ENCODE measurements at places on chromosomes 11 and 22.

DNA sequence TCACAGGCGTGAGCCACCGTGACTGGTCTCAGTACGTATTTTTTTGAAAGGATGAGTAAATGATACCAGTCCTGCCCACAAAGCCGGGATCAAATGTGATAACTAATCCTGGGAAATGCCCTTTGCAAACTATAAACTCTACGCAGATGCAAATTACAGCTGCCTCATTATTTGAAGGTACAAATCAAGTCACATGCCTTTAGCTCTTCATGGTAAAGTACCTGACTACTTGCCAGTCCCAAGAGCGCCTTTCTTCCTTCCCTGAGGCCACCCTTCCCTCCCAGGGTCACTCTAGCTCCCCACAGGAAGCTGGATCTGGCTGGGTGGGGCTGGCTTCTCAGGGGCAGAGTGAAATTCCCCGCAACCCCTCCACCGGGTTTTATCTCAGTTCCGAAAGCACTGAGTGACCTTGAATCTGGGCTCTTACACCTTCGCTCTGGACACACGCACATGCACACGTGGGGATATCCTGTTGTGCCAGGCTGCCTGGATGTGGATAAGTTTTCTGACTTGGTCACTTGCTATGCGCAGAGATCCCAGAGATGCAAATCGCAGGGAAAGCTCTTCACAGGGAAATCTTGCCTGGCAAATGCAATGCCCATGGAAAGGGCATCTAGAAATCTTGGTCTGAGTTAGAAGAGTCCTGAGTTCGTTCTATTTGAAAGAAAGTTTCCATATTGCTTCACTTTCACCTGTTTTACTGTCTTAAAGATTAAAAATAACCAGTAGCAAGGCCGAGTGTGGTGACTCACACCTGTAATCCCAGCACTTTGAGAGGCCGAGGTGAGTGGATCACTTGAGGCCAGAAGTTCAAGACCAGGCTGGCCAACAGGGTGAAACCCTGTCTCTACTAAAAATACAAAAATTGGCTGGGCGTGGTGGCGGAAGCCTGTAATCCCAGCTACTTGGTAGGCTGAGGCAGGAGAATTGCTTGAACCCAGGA lies 8.5 kb downstream of the A4GALT start:
- DNase-seq = no peak

GRCh38 chr11:76670485-76671236 lies at the start of gene LRRC32:
Gene LRRC32, minus strand, starts transcription at chr11:76670747. Its CDS starts 4,793 bp downstream, at chr11:76665954.
- DNase-seq = no peak

DNA sequence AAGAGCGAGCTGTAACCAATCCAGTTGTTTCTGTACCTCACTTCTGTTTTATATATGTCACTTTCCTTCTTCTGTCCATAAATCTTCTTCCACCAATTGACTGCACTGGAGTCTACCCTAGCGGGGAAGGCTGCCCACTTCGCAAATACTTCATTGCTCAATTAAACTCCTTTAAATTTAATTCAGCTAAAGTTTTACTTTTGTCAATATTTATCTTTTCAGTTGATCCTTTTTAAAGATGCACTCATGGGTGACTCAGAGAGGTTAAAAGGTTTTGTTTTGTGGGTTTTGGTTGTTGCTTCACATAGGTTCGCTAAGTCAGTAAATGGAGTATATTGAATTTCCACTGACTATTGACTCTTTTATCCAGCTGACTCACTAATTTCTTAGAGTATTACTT lies 597.2 kb downstream of the DLG2 start:
- DNase-seq = peak; percentile 1

DNA sequence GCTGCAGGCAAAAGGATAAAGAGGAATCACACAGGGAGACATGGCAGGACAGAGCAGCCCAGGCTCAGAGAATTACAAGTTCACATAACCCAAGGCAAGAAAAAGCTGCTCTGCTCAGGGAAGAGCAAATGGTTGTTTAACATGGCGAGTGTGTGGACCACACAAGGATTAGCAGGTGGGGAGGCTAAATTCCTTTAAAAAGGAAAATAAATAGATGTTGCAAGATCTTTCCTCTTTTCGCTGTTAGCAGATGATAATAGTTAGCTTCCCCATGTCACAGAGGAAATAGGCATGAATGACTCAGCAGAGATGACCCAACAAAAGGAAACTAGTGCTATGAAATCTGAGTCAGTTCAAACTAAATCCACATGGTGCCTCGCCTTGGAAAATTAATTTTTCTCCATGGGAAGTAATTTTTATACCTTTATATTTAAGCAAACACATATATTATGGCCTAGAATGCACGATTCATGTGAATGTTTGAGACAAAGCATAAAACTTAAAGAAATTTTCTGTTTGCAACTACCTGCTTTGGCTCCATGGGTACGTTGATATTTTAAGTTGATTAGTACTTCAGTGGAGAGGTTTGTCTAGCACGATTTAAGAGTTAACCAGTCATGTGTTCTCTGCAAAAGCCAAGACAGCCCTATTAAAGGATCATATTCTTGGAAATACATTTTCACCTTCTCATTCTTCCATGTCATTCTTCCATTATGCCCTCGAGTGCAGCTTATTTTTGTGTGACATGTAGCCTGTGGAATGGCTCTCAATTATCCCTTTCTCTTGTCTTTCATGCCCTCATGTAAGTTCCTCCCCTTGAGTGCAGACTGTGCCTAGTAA lies 38.5 kb upstream of the FJX1 start:
- DNase-seq = no peak

DNA sequence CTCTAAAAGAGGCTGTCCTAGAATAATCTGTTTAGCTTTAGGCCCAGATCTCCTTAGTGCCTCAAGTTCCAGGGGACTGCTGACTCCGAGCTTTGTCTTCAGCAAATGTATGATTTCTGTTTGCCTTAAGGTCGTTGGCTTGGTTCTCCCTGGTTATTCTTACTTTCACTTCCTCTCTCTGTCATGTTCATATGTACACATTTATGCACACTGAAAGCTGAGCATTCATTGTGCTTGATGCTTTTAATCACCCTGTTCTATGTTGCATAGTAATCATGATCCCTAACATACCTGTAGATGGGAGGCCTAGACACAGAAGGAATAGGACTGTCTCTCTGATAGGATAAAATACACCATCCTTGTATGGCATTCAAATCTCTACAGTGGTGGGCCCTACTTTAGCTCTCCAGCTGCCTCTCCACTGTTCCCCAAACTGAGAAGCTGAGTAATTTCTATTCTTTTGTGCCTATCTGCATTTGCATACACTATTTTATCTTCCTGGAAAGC lies 7.2 kb downstream of the PPFIBP2 start:
- no peak for DNase-seq

DNA sequence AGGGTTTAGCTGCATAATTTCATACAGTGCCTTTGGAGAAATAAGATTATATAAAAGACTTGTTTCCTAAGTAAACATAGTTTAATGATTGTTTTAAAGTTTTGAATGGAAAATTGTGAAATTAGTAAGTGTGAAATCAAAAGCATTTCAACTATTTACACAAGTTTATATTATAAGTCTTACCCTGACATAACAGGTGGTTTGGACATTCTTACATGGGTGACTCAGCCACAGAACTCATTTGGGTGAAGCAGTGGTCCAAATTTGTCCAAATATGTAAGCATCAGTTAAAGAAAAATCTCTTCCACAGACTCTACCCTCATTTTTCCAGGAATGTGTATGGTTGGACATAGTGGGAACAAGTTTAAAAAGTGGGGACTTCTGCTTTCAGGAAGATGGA lies 68.0 kb downstream of the USP47 start:
- no peak for DNase-seq

DNA sequence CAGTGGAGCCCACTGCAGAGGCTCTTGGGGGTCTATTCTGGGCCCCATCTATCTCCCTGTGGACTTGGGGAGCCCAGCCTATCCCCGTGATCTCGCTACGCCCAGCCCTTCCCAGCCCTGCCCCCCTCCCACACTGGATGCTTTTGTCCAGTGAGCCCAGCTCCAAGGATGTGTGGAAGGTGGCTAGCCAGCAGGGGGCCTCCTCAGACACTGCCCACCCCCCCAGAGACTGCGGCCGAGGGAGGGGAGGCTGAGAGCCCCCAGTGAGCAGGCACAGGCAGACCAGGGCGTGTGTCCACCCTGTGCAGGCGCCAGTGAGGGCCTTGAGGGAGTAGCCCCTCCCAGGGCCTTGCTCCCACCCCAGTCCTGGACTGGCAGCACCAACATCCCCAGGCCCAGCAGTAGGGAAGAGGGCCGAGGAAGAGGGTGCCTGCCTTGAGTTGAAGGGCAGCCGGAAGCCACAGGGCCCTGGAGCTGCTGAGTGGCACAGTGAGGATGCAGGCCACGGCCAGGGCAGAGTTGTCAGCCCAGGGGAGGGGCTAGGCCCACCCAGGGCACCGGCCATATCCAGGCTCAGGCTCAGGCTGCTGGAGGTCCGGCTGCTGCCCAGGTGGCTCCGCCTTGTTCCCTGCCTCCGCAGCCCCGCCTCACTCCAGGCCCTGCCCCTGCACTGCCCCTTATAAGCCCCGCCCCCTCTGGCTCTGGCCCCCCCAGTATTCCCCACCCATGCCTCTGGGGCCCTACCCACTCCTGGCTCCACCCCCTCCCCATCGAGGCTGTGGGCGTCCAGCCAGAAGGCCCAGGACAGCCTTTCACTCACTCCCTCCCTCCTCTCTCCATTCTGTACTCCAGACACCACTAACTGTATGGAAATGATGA lies 28.0 kb downstream of the MOB2 start:
- DNase-seq = no peak
